ENCODE measurements at places on chromosomes 6 and 20. TPM values are rescaled to one million over a fixed set of nuclear protein-coding genes. Genes with fewer than 3 reads are reported as not detected.

The TBP gene
- 15.5 TPM for total RNA-seq

The MAPK13 gene
- 33.8 TPM for total RNA-seq

- DNase-seq = no peak
Measured at GRCh38 chr6:82257088-82257774, 9.7 kb upstream of the IBTK start.

- DNase-seq = peak; percentile 91
Measured at GRCh38 chr20:38143646-38144554, 21.2 kb downstream of the TGM2 start.

DNA sequence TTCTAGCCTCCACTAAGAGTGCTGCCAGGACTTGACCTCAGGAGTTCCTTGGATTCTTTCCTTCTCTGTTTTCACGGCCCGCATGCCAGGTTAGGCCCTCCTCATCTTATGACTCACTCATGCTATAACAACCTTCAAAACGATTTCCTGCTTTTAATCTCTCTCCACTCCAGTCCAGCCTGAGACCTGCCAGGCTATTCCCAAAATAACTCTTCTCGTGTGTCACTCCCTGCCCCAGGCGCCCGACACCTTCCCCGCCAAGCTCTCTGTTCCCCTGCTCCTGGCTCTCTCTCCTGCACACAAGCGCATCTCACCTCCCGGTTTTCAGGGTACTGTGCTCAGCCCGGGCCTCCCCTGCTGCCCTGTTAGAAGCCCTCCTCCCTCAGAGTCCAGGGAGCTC, 64.1 kb upstream of the RPS6KA2 start:
- peak; percentile 25 for DNase-seq

DNA sequence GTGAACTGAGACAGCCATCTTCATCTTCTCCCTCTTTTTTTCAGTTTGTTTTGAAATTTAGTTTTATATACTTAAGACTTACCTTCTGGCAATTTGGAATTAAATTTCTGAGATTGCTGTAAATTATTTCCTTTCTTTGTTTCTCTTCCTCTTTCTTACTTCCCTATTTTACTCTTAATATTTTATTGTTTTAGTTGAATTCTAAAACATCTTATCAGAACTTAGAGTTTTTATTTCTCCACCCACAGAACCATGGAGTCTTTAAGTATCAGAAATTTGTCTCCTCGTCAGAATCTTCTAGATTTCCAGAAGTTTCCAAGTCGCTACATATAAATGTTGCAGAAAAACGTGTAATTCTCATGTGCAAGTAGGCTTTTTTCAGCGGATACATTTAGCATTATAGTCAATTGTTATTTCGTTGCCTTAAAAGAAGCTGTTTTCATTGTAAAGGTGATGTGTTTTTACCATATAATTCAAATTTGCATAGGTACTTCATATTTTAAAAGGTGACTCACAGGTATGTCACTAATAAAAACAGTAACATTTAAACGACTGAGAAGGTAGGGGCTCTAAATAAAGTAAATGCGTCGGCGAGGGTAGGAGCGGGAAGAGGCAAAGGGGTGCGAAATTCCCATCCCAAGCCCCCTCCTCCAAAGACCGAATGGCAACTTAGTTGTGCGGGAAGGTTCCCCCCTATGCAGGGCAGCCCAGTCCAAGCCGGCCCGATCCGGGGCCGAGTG, 866 bp upstream of the MYO6 start:
- DNase-seq = no peak

GRCh38 chr20:54082100-54082499, 11.7 kb upstream of the BCAS1 start:
- no peak for DNase-seq

The SLC22A23 gene
- total RNA-seq = 0.87 TPM

- DNase-seq = no peak
Measured at GRCh38 chr20:54029176-54029575, 41.2 kb downstream of the BCAS1 start.

The DCDC2 gene
- 142 TPM for total RNA-seq

The ERVFRD-1 gene
- not detected for total RNA-seq

The SLC17A2 gene
- not detected for total RNA-seq

The PACRG gene
- 0.29 TPM for total RNA-seq

DNA sequence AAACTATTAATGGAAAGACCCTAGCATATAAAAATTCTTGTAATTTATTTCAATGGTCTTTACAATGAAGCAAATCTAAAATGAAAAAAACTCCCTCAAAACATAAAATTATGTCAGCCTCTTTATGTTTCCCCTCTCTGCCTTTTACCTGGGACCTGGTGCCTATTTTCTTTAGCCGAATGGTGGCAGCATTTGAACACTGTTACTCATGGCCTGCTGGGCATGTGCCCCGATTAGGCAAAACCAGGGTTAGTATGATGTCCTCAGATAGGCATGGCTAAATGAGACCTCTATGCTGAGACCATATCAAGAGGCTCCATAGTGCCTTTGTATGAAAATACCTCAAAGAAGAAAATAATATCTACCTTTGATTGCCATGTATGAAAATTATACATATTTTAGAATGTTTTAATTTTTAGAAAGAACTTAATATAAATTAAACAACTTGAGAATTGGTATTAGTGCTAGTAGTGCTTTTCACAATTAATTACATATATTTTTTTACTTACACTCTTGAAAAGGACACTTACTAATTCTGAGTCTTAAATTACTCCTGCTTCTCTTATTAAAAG, 22.5 kb upstream of the C6orf58 start:
- DNase-seq = no peak

DNA sequence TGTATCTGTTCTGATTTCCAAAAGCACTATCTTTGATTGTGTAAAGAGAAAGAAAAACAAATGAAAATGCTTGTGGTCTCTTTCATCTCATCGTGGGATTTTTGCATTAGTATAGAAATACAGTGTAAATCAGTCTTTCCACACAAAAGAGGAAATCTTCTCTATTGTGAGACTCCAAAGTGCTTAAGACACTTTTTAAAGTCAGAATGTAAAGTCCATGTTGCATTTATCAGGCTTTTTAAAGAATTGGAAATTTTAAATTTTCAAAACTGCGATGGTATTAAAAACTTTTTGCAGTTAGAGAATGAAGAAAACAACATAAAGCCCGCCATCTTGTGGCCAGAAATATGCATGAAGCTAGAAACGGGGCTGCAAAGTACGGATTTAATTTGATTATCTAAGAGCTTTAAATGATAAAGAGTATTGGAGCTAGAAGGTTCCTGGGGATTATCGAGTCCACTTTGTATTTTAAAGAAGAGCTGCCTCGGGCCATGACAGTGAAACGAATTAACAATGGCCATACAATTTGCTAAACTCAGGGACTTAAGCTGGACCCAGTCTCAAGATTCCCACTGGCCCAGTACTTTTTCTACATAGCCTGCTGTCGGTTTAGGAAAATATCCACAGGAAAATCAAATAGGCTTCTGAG, 339.6 kb downstream of the ARHGAP18 start:
- no peak for DNase-seq

The SLC22A16 gene
- 0.14 TPM for total RNA-seq

- DNase-seq = no peak
Measured at GRCh38 chr6:125807293-125807692, 16.5 kb downstream of the NCOA7 start.

DNA sequence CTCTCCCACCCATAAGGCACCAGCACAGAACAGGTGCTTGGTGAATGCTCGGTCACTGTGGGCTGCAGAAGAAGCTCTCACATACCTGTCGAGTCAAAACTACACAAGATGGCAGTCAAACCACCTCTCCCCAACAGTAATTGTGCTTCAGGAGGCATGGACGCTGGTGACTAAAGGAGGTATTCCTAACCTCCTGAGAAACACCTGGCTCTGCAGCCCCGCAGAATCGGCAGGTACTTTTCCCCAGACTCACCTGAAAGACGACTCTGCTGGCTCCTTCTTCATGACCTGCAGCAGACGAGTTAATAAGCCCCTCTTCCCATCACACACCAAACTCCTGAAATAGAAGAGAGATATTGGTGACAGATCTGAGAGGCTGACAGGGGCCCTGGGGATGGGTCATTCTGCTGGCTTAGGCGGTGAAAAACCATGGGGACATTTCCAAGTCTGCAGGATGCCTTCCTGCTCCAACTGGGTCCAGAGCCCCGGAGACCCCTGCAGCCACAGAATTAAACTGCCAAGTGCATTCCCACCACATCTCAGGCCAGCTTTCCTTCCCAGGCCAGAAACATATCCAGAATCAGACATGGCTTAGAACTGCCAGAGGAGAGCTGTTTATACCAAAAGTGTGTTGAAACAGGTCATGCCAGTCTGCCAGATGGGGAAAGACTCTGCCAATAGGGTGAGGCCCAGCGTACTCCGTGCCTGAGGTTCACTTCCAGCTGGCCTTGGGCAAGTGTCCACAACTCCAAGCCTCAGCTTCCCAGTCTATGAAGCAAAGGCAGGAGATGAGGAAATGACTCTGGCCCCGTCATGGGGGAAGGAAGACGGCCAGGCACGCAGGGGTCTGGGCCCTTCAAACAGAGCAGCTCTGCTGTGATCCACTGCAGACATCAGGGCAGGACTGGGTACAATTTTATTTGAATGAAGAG, 53.0 kb downstream of the MYH7B start:
- no peak for DNase-seq

DNA sequence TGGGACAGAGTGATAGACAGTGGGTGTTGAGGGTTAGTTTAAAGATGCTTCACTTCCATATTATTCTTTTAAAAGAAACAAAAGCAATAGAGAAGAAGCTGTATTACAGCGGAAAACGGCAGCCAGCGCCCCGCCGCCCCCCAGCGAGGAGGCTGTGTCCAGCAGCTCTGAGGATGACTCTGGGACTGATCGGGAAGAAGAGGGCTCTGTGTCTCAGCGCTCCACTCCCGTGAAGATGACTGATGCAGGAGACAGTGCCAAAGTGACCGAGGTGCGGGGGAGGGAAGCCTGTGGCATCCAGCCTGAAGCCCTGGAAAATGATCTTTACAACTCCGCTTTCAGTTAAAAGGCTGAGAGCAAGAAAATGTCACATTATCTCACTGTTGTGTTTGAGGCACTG, 100.2 kb downstream of the FIG4 start:
- DNase-seq = no peak

The EPPIN gene
- total RNA-seq = not detected

DNA sequence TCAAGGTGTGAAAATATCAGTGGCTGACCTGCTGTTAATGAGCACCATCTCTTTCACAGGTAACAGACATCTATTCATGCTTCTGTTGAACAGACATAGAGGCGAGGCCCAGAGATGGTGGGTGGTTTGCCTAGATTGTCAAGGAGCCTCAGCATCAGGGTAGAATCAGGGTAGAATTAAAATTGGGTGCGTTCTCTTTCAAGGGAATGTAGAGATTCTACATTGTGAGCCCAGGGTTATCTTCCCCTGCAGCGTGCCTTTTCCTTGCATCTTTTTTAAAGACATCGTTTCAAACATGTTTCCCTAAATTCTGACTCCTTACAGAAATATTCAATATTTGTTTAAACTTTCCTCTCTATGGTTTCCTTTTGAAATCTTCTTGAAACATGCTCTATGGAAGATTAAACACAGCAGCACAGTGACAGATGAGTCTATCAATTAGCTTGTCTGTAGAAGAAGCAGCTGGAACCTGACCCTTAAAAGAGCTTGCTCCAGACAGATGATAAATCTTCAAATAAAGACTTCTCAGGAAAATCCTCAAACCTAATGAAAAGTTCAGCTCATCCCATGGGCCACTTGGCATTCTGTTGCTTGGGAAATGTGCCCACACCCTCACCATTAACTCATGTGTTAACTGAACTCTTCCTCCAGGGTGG, 119.8 kb downstream of the IPCEF1 start:
- no peak for DNase-seq

GRCh38 chr6:99016355-99016754, 68.6 kb upstream of the FBXL4 start:
- DNase-seq = peak; percentile 75

The RNF39 gene
- not detected for total RNA-seq

DNA sequence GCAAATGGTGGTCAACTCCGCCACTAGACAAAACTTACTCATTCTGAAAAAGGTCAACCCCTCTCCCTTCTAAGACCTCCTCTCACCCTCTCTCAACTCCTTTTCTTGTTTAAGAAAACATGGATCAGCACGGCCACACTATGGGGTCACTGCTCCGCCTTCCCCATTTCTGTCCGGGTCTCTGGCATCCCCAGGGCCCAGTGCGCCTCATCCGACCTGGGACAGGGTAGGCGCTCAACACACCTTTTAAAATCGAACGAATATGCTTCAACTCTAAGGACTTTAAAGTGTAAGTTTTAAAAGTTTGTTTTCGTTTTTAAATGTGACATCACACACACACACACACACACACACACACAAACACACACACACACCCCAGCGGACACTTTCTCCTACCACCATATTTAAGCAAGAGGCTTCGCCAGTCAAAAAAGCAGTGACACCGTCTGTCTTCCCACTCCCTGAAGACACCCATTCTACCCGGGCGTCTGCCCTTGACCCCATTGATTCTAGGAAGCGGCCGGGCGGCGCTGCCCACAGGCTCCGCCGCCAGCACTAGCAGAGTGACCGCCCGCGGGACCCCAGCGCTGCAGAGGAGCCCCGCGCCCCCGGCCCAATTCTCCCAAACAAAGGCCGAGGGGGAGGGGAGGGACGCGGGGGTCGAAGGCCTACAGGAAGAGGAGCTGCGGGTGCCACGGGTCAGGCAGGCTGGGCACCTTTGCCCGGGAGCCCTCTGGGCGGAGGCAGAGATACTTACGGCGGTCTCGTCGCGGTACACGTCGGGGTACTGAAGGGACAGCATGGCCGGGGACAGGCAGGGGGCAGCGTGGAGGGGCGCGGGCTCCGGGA, 568 bp downstream of the PREP start:
- DNase-seq = no peak

GRCh38 chr6:40735121-40735520, 148.0 kb upstream of the LRFN2 start:
- DNase-seq = no peak

DNA sequence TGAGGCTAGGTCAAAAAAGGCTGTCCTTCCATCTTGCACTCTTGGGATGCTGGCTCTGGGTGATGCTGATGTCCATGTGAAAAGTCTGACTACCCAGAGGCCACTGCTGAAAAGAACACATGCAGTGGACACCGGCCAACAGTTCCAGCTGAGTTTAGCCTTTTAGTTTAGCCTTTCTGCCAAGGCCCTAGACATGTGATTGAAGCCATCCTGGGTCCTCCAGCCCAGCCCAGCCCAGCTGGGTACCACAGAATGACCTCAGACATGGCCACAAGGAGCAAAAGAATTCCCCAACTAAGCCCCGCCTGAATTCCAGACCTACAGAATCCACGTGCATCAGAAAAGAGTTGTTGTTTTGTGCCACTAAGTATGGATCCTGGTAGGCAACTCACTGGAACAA, 17.4 kb downstream of the PIGT start:
- no peak for DNase-seq

GRCh38 chr6:168024951-168025510, 27.6 kb downstream of the KIF25 start:
- DNase-seq = no peak

The HACE1 gene
- 7.9 TPM for total RNA-seq

GRCh38 chr6:116313101-116313776, 33.5 kb upstream of the TSPYL1 start:
- DNase-seq = no peak

GRCh38 chr6:124026694-124027093, 223.0 kb downstream of the NKAIN2 start:
- no peak for DNase-seq
